ENCODE measurements at places on chromosomes 3 and 15. TPM values are rescaled to one million over a fixed set of nuclear protein-coding genes. Genes with fewer than 3 reads are reported as not detected.

DNAH12 gene
- not detected for polyA plus RNA-seq

FAH gene
- 121 TPM for polyA plus RNA-seq

- DNase-seq = peak; percentile 49
These were observed 32.3 kb downstream of the ALDH1L1 start for GRCh38 chr3:126147932-126148683.

- DNase-seq = no peak
These were observed 3.3 kb upstream of the PRR20G start for GRCh38 chr3:127291114-127291513.

GRCh38 chr3:31132132-31132769 is 237.8 kb upstream of the GADL1 start:
- peak; percentile 40 for DNase-seq

DNA sequence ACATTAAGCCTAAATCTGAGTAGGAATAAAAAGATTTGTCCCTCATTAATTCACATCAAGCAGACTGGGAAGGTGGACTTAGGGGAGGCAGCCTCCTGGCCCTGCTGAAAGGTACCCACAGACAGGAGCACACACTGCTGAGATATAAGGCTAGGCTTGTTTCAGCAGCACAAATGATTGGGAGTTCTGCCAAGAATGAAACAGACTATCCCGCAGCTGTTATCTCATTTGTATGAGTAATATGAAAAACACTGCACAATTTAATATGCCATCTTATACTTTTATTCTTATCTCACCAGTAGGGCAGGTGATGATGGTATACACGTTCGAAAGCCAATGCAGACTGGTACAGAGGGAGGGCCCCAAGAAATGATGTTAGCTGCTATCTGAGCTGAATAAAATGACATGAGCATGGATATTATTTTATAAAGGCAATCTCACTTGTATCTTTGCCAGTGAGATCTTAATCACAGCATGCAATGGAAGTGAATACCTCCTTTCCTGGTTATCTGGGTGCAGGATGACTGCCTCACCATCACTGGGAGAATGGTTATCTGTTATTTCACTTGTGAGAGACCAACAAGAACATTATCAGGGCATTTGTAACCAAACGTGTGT is 258.7 kb upstream of the PPP2R3A start:
- no peak for DNase-seq
